Left renal pelvis (tissue), 4 donors: ENCODE measurements at places on chromosomes 7 and 10. TPM values are rescaled to one million over a fixed set of nuclear protein-coding genes. Genes with fewer than 3 reads are reported as not detected.

The C10orf53 gene
- not detected for polyA plus RNA-seq

The ACBD7 gene
- polyA plus RNA-seq = 9.0 TPM

The RAPGEF5 gene
- 37.5 TPM for polyA plus RNA-seq

The CCDC146 gene
- 24.5 TPM for polyA plus RNA-seq

The FAM25G gene
- polyA plus RNA-seq = not detected

The RBM33 gene
- polyA plus RNA-seq = 26.6 TPM

The SUN1 gene
- 142 TPM for polyA plus RNA-seq

The LLCFC1 gene
- 0.60 TPM for polyA plus RNA-seq

The UNC5B gene
- polyA plus RNA-seq = 106 TPM

The PON2 gene
- polyA plus RNA-seq = 107 TPM

The ANKRD30A gene
- not detected for polyA plus RNA-seq

The KCNIP2 gene
- 6.5 TPM for polyA plus RNA-seq

The SEMA3D gene
- polyA plus RNA-seq = 50.7 TPM
